ENCODE measurements at places on chromosomes 1 and 21. TPM values are rescaled to one million over a fixed set of nuclear protein-coding genes. Genes with fewer than 3 reads are reported as not detected.

DNA sequence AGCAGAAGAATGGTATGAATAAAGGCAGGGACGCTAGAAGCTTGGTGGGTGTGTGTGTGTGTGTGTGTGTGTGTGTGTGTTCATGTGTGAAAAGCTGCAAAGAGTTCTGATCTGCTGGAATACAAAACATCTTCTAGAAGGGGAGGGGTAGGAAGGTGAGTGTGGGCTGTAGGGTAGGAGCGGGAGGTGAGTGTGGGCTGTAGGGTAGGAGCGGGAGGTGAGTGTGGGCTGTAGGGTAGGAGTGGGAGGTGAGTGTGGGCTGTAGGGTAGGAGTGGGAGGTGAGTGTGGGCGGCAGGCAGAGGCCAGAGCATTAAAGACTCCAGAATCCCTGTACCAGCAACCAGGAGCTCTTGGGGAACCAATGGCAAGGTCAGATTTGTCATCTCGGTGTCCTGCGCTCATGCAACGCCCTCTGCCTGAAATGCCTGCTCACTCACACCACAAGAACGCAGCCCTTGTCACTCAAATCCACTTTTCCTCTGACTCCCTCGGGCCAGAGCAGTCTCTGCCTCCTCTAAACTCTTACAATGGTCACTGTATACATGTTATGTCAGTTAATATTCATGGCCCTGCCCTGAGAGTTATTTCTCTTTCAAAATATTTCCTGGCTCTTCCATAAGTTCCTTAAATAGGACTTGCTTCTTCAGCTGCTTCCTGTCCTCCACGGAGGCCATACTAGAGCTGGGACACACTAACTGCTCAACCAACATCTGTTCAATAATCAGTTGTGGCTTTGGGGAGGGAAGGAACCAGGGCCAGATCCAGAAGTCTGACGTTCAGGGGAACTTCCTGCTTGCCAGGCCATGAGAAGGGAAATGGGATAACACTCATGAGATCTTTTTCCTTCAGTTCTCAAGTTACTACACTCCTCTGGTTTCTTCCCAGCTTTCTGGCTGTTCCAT, 53.6 kb upstream of the ZNF644 start:
- H3K27me3 ChIP-seq, result no peaks in the 10 kb centered on the region
- no peaks in the 10 kb centered on the region for H3K4me1 ChIP-seq
- DNase-seq, result no peak
- no peaks in the 10 kb centered on the region for H3K36me3 ChIP-seq
- H3K27ac ChIP-seq, result no peak overlapping the region
- H3K4me3 ChIP-seq, result no peak overlapping the region

DNA sequence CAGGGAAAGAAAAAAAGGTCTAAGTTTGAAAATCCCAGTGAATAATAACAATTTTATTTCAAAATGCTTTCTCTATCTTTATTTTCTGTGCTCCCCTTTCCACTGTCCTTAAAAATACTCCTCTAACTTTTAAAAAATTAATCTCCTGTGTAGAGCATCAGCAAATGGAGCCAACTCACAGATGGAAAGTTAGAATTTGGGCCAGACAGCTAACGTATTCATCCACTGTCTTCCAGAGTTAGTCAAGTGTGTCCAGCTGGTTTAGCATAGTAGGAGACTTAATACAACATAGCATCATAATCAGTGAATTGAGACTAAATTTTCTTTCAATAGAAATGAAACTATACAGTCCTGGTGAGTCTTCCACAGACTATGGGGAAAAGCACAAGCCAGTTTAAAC, 419.0 kb upstream of the LRRC7 start:
- H3K27ac ChIP-seq, result no peak overlapping the region
- no peaks in the 10 kb centered on the region for H3K27me3 ChIP-seq
- no peak for DNase-seq
- H3K4me3 ChIP-seq, result no peak overlapping the region
- no peaks in the 10 kb centered on the region for H3K4me1 ChIP-seq

The SPATC1L gene
- total RNA-seq, result 5.2 TPM

The DNM3 gene
- total RNA-seq, result 5.1 TPM

GRCh38 chr1:20491866-20492265, 5.9 kb upstream of the CAMK2N1 start:
- H3K4me3 ChIP-seq, result no peak overlapping the region
- no peaks in the 10 kb centered on the region for H3K4me1 ChIP-seq
- no peak overlapping the region for H3K27ac ChIP-seq
- no peak for DNase-seq
- H3K36me3 ChIP-seq, result no peaks in the 10 kb centered on the region
- H3K27me3 ChIP-seq, result no peaks in the 10 kb centered on the region

The MROH9 gene
- 0.10 TPM for total RNA-seq

The C4BPA gene
- total RNA-seq, result not detected
